ENCODE measurements at places on chromosomes 16 and 17. TPM values are rescaled to one million over a fixed set of nuclear protein-coding genes. Genes with fewer than 3 reads are reported as not detected.

SNTB2 gene
- total RNA-seq, result 20.4 TPM

IL34 gene
- 1.4 TPM for total RNA-seq

DNAI2 gene
- total RNA-seq, result 0.44 TPM

C1QL1 gene
- total RNA-seq, result not detected

GSG1L gene
- total RNA-seq, result 2.5 TPM

ACSM5 gene
- total RNA-seq, result not detected

PRR11 gene
- total RNA-seq, result 4.0 TPM

KRTAP2-2 gene
- total RNA-seq, result not detected

TCAP gene
- total RNA-seq, result 0.27 TPM

CRISPLD2 gene
- 1.2 TPM for total RNA-seq

TMEM100 gene
- total RNA-seq, result 0.49 TPM

HOXB9 gene
- total RNA-seq, result 148 TPM

KAT2A gene
- total RNA-seq, result 46.7 TPM

EVPL gene
- not detected for total RNA-seq

FSCN2 gene
- total RNA-seq, result 1.5 TPM

IKZF3 gene
- total RNA-seq, result 0.44 TPM

PPM1E gene
- 0.54 TPM for total RNA-seq

CES5A gene
- 0.35 TPM for total RNA-seq

C17orf67 gene
- total RNA-seq, result 1.9 TPM

CLEC19A gene
- 0.35 TPM for total RNA-seq

CLEC18B gene
- 8.0 TPM for total RNA-seq

CLDN7 gene
- 4.7 TPM for total RNA-seq

DHX58 gene
- total RNA-seq, result 0.41 TPM

BAIAP3 gene
- 0.16 TPM for total RNA-seq

CCL2 gene
- total RNA-seq, result 318 TPM

KRTAP3-1 gene
- not detected for total RNA-seq

ITGA2B gene
- total RNA-seq, result 3.4 TPM

ARL17A gene
- 18.9 TPM for total RNA-seq

GNAO1 gene
- total RNA-seq, result 43.0 TPM

PRDM7 gene
- total RNA-seq, result 0.31 TPM

NPIPA5 gene
- 1.0 TPM for total RNA-seq

SLC5A2 gene
- 1.6 TPM for total RNA-seq

MYH1 gene
- total RNA-seq, result 0.06 TPM

CLDN6 gene
- 2.4 TPM for total RNA-seq

PTX4 gene
- not detected for total RNA-seq

NT5M gene
- total RNA-seq, result 9.2 TPM

C16orf96 gene
- total RNA-seq, result 0.62 TPM

OR4D1 gene
- 0.27 TPM for total RNA-seq

OSGIN1 gene
- total RNA-seq, result 14.8 TPM

CCDC40 gene
- total RNA-seq, result 8.1 TPM

KIFC3 gene
- total RNA-seq, result 27.5 TPM

All from motor neuron (in vitro differentiated cells).